Frontal cortex (tissue), 4 donors: ENCODE measurements at places on chromosomes 2 and 18. TPM values are rescaled to one million over a fixed set of nuclear protein-coding genes. Genes with fewer than 3 reads are reported as not detected.

- DNase-seq = no peak
Measured at GRCh38 chr2:182933629-182934028, 67.2 kb upstream of the FRZB start.

GRCh38 chr2:25417715-25418369 is 76.1 kb upstream of the DNMT3A start:
- no peak for DNase-seq

GRCh38 chr18:14074187-14074586 is 58.0 kb downstream of the ZNF519 start:
- no peak for DNase-seq

DNA sequence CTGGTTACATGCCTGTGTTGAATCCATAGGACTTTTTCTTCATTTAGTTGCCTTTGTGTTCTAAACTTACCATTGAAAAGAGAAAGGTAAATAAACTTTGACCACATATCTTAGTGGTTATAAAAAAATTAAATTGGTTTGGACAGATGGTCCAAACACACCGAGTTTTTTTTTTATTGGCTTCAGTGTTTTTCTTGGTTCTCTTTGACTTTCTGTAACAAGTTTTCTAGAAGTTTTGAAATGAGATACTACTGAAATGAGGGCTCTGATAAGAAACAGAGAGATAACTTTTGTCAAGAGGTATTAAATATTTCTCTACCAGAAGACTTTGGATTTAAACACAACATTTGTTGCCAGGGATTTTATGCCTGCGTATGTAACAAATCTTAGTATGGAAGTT is 20.7 kb downstream of the SPTBN1 start:
- no peak for DNase-seq

GRCh38 chr2:226818930-226819329 is 16.9 kb upstream of the RHBDD1 start:
- no peak for DNase-seq

DNA sequence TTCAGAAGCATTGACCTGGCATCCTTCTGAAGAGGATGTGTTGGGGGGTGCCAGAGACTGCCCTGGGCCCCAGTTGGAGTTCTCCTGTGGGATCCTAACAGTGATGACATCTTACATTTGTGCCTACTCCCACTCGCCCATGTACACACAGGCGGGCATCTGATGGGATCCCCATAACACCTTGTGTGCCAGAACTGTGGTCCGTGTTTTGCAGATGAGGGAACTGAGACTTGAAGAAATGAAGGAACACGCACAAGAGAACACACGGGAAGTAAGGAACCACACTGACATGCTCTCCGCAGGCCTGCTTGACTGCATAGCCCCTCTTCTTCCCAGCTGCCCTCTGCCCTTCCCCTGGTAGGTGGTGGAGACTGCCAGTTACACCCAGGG is 255.3 kb downstream of the MYCN start:
- no peak for DNase-seq

The ARHGEF4 gene
- total RNA-seq = 43.2 TPM

The HMSD gene
- not detected for total RNA-seq
